ENCODE measurements at places on chromosomes 3 and 15.
A peak's percentile ranks its signal among the peaks of the same experiment; 100 is the strongest.

GRCh38 chr15:42736178-42736792 lies 643 bp downstream of the CDAN1 start:
- DNase-seq: no peak

DNA sequence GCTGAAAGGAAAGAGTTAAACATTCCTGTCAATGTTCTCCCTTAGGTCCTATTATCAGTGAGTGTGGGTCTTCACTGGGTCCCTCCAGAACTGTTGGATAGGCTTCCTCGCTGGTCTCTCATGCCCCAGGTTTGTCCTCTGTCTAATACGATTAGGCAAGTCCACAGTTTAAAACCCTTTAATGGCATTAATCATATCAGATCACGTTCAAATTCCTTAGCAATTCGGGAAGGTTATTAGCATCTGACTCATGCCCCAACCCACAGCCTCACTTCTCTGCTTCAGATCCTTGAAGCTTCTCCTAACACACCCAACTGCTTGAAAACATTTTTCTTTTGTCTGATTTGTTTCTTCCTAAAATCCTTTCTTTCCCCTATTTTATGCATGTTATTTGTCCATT lies 224.3 kb upstream of the ATP10A start:
- DNase-seq: no peak

DNA sequence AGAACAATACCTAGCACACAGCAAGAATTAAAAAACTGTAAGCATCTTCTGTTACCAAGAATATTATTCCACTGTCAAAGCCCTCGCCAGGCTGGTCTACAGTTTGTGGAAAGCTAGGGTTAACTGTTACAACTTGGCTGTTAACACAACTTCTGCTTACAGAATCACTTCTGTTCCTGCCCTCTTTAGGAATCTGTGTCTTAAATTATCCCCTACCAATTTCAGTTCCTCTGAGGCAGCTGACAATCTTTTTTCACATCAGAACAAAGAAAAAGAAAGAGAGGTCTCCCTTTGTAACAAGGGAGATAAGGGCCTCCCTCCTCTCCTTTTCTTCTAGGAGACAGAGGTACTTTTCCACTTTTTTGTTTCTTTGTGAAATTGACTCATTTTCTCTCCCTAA lies 188.9 kb downstream of the FMN1 start:
- DNase-seq: no peak

DNA sequence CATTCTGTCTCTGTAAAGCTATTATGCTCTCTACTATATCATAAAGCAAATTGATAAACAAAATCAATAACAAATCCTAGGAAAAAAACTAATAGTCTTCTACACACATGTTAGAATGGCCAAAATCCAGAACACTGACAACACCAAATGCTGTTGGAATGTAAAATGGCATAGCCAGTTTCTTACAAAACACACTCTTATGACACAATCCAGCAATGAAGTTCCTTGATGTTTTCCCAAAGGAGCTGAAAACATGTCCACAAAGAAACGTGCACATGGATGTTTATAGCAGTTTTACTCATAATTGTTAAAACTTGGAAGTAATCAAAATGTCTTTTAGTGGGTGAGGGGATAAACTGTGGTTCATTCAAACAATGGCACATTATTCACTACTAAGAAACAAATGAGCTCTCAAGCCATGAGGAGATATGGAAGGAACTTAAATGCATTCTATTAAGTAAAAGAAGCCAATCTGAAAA lies 32.7 kb downstream of the CADM2 start:
- DNase-seq: no peak

- no peak for DNase-seq
Measured at GRCh38 chr3:66800941-66801545, 197.1 kb upstream of the KBTBD8 start.

GRCh38 chr3:59101231-59101736 lies 51.5 kb upstream of the CFAP20DC start:
- no peak for DNase-seq

DNA sequence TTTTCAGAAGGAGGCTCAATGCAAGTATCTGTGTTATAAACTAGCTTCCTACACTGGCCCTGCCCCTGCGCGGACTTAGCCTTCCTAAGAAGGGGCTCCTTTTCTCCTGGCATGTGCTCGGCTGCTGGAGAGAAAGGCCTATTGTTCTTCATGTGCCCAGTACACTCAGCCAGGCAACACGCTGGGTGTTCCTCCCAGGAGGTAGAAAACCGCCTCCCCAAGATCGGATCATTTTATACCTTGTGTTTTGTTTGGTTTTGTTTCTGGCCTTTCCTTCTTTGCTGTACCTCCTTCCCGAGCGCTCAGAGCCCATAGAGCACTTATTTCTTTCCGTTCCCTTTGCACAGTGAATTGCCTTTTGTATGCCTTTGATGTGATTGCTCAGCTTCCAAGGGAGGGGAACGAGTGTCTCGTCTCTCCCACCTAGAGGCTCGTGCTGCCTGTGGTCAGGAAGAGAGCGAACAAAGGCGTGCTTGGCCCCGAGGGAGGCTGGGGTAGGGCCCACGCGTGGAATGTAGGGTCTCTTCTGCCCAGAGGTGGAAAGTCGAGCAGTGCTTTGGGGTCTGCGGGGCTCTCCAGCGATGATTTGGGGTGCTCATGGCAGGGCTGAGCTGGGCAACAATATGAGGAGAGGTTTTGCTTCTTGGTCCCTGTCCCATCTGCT lies 30.0 kb downstream of the CCNL1 start:
- no peak for DNase-seq

DNA sequence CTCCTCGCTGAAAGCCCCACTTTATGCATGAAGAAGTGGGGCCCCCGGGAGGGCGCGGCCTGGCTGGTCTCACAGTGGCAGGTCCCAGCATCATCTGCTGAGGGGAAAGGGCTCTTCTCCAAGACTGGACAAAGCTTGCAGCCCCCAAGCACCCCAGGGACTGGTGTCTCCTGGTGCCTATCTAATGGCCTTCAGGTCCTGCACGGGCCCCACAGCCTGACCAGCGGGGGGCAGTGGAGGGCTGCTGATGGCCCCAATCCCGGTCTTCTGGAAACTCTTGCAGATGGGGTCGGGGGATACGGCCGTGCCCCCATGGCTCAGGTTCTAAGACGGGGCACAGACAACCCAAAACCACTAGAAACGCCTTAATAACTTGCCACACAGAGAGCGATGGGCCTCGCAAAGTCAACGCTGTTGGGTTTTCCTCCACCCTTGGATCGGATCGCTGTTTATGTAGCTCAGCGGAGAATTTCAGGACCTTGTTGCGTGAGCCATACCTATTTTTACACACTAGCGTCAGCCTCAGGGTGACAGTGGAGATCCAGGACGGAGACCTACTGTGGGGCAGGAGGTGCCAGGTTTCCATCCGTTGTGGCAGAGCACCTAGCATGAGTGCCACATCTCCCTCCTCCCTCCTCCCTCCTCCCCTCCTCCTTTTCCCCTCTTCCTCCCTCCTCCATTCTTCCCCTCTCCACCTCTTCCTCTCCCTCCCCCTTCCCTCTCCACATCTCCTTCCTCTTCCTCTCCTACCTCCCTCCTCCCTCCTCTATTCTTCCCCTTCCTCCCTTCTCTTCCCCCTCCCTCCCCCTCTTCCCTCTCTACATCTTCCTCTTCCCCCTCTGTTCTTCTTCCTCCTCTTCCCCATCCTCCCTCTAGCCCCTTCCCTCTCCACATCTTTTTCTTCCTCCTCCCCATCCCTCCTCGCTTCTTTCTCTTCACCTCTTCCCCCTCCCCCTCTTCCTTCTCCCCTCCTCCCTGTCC lies 79.3 kb upstream of the ALDH1L1 start:
- DNase-seq: no peak

- DNase-seq: no peak
Measured at GRCh38 chr3:119534296-119534695, 25.1 kb downstream of the CD80 start.

GRCh38 chr15:71662306-71662705 lies 148.0 kb upstream of the NR2E3 start:
- DNase-seq: no peak

DNA sequence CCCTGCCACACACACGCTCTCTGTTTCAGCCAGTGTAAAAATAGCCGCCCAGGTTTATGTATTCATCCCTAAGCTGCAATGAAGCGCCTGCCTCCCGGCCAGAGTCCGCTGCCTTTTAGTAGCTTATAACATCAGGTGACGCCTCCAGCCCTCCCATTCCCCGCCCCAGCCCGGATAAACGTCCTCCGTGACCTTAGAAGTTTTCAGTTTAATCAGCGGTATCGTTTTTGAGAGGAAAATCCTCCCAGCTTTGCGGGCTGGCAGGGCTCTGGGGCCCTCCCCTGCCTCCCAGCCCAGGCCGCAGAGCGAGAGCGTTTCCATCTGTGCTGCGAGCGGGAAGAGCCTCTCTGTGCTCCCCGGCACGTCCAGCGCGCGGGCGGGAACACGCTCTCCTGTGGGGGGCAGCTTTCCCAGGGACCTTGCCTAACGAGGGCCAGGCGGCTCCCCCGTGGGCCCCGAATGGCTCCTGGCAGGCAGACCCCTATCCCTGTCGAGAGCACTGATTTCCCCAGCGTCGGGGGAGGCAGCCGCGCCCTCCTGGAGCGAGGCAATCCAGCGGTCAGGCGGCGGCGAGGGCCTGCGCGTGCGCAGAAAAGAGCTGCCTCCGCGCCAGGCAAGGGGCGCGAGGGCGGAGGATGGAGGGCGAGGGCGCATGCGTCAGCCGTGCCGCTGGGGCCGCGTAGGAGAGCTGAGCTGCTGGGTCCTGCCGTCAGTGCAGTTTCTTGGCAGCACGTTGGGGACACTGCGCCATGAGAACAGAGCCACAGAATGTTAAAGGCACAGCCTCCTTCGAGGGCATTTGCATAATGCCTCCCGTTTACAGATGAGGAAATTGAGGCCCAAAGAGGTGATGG lies 71.1 kb downstream of the CCNL1 start:
- peak; percentile 84 for DNase-seq

- DNase-seq: no peak
Measured at GRCh38 chr3:10335871-10336622, 15.1 kb upstream of the SEC13 start.

GRCh38 chr3:177084616-177085015 lies 112.7 kb downstream of the TBL1XR1 start:
- no peak for DNase-seq

DNA sequence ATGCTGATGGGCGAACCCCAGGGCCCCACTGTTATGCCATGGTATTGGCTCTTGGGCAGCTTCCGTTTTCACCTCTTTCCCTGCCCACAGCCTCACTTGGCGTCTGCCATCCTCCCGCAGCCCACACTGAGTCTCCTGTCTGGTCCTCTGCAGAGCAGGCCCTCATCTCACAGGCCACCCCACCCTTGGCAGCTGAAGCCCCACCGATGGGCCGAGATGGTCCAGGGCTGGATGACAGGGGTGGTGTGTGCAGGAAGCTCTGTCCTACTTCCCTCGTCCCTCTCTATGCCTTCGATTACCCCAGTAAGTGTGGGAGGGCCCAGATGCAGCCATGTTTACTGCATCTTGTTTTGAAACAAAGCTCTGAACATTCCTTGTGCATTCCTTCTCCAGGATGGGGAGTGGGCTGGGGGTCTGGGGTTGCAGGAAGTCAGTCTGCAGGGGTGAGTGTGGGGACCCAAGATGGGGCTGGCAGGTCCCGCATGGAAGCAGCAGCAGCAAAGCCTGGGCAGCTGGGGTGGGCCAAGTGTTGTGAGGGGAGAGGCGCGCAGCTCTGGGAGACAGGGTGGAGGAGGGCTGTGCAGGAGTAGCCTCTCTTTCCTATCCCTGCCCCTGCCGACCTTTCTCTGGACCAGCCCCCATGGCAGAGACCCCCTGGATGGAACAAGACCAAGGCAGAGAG lies 20.9 kb downstream of the TBC1D21 start:
- no peak for DNase-seq

DNA sequence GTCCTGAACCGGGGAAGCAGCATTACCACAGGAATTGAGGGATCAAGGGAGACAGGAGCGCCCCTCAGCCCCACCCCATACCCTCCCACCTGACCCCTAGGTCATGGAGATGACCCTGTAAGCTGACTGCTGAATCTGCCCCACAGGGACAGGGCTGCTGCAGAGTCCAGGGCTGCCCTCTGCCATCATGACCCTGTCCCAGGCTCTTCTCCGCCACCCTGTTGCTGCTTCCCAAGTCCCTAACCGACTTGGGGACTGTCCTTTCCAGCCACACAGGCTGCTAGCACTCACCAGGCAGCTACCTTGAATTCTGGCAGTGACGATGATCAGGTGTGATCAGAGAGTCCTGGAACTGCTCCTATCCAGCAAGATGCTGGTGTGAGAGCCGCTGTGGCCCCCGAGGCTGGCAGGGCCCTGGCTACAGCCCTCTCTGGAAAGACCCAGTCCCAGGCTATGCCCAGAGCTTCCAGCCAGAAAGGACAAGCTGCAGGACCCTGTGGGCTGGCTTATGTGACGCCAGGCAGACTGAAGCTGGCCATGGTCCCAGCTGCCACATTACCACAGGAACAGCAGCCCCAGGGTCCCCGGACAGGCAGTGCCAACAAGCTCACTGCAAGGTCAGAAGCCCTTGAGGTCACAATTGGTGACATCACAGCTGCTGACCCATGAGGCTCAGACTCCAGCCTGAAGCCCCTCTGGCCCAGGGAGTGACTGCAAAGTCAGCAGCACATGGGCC lies at the start of gene C3orf22:
TSS of gene C3orf22 (minus strand) at position 597 of the 736 bp plus-strand sequence. CDS start 5,542 bp downstream, outside the sequence.
- no peak for DNase-seq

DNA sequence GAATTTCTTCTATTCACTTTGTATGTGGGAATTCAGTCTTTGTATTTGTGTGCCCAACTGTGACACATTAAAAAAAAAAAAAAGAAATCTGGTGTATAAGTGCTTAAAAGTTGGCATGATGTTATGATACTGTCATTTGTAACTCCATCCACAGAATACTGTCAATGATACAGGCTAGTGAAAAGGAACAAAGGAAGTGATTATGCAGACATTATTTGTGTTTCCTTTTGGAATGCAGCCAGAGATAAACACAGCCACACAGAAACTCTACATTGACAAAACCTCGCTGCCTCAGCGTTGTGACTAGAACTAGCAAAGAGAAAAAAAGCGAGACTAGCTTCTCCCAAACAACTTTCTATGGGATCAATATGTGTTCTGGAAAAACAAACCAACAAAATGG lies 519.2 kb upstream of the AGTR1 start:
- DNase-seq: no peak
